ENCODE measurements at places on chromosomes 11 and 22.
A peak's percentile ranks its signal among the peaks of the same experiment; 100 is the strongest.

GRCh38 chr22:50627642-50628542 lies at the start of gene ARSA:
Gene ARSA, minus strand, starts transcription at chr22:50628152. Its CDS starts 373 bp downstream, at chr22:50627779.
- H3K4me1 ChIP-seq: peaks cover 31% of the 10 kb centered on the region
- H3K27ac ChIP-seq: peak within 1 kb of the TSS; percentile 34
- DNase-seq: peak; percentile 83
- H3K36me3 ChIP-seq: peaks cover 2% of the 10 kb centered on the region
- no peaks in the 10 kb centered on the region for H3K27me3 ChIP-seq

GRCh38 chr11:106848526-106848925 lies 169.8 kb downstream of the GUCY1A2 start:
- no peak overlapping the region for H3K27ac ChIP-seq
- H3K27me3 ChIP-seq: no peaks in the 10 kb centered on the region
- no peaks in the 10 kb centered on the region for H3K4me1 ChIP-seq
- H3K4me3 ChIP-seq: no peak overlapping the region

- peaks cover under 1% of the 10 kb centered on the region for H3K4me1 ChIP-seq
- no peak overlapping the region for H3K4me3 ChIP-seq
- no peak overlapping the region for H3K27ac ChIP-seq
- no peaks in the 10 kb centered on the region for H3K36me3 ChIP-seq
Observed at GRCh38 chr11:66689661-66690590, 12.2 kb upstream of the RBM4B start.

- peaks cover 10% of the 10 kb centered on the region for H3K4me1 ChIP-seq
- no peak overlapping the region for H3K4me3 ChIP-seq
- peaks cover 10% of the 10 kb centered on the region for H3K36me3 ChIP-seq
- no peaks in the 10 kb centered on the region for H3K27me3 ChIP-seq
Observed at GRCh38 chr22:50456466-50457234, 18.2 kb downstream of the SBF1 start.

GRCh38 chr11:68657021-68657780 lies 27.1 kb upstream of the GAL start:
- DNase-seq: no peak
- no peaks in the 10 kb centered on the region for H3K27me3 ChIP-seq
- H3K36me3 ChIP-seq: peaks cover 2% of the 10 kb centered on the region
- no peaks in the 10 kb centered on the region for H3K4me1 ChIP-seq

- H3K36me3 ChIP-seq: peaks cover 10% of the 10 kb centered on the region
- H3K4me3 ChIP-seq: no peak overlapping the region
- no peak for DNase-seq
- no peak overlapping the region for H3K27ac ChIP-seq
- H3K4me1 ChIP-seq: no peaks in the 10 kb centered on the region
Observed at GRCh38 chr11:107408762-107409211, 48.8 kb downstream of the CWF19L2 start.

- H3K27me3 ChIP-seq: no peaks in the 10 kb centered on the region
- peak overlapping the region; percentile 88 for H3K4me3 ChIP-seq
- H3K4me1 ChIP-seq: peaks cover 90% of the 10 kb centered on the region
- peak overlapping the region; percentile 100 for H3K27ac ChIP-seq
- peak; percentile 41 for DNase-seq
Observed at GRCh38 chr11:65429068-65429681, 6.6 kb downstream of the NEAT1 start.

- no peak for DNase-seq
- H3K4me1 ChIP-seq: no peaks in the 10 kb centered on the region
- H3K4me3 ChIP-seq: no peak overlapping the region
- peaks cover 1% of the 10 kb centered on the region for H3K36me3 ChIP-seq
Observed at GRCh38 chr11:20178976-20179375, 18.7 kb upstream of the DBX1 start.

DNA sequence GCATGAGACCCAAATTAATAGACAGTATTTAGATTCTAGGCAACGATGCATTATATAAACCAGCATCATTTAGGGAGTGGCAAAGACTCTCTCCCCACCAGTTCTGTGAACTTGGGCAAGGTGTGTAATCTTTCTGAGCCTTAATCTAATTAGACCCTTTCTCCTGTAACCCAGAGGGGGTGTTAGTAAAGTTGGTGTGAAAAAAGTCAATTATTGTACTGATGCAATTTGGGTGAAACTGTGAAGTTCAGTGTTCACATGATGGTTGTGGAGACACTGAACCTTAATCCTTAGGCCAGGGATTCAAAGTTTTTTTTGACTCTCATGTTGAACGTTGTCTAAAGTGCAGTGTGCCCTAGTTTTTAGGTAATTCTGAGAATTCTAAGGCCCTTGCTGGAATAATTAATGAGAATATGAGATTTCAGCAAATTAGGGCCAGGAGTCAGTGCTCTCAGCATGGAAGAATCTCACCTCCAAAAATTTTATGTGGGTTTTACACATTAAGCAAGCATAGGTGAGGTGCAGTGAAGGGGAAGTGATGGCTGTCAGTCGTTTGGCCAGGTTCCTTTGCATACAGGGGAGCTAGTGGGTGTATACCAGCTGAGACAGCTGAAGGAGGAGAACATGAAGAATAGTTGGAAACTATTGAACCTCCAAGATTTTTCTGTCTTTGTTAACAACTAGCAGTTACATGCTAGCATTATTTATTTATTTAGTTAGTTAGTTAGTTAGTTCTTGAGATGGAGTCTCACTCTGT lies 94.2 kb downstream of the PTPRJ start:
- DNase-seq: no peak
- H3K27me3 ChIP-seq: no peaks in the 10 kb centered on the region
- H3K36me3 ChIP-seq: no peaks in the 10 kb centered on the region
- H3K27ac ChIP-seq: peak overlapping the region; percentile 18
- no peak overlapping the region for H3K4me3 ChIP-seq
- H3K4me1 ChIP-seq: peaks cover 24% of the 10 kb centered on the region

GRCh38 chr11:110362971-110363509 lies 66.6 kb upstream of the RDX start:
- peaks cover 15% of the 10 kb centered on the region for H3K4me1 ChIP-seq
- peaks cover 4% of the 10 kb centered on the region for H3K27me3 ChIP-seq
- H3K27ac ChIP-seq: peak overlapping the region; percentile 11
- no peak for DNase-seq
- no peak overlapping the region for H3K4me3 ChIP-seq

GRCh38 chr11:34910817-34911216 lies 5.4 kb downstream of the APIP start:
- DNase-seq: no peak
- no peak overlapping the region for H3K4me3 ChIP-seq

Measured in activated T-cell treated with anti-CD3 and anti-CD28 coated beads, Interleukin-2, amount 50 U/mL, for 72 hours (primary cell).